ENCODE measurements at places on chromosomes 7 and 10.

DNA sequence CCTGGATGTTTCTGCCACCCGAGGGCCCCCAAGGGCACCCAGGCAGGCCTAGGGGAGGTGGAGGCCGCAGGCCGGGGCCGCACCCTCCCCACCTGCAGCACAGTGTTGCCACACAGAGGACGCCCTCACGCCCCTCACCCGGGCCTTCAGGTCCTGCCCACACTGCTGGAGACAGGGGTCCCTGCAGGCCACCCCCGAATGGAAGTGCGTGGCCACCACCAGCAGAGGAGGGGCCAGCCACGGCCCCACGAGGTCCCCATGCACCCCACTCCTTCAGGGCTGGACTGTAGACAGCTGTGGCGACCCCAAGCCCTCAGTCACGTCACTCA is 35.4 kb downstream of the ADAP1 start:
- no peak for DNase-seq

GRCh38 chr7:128217030-128217805 is 23.9 kb upstream of the LEP start:
- no peak for DNase-seq

DNA sequence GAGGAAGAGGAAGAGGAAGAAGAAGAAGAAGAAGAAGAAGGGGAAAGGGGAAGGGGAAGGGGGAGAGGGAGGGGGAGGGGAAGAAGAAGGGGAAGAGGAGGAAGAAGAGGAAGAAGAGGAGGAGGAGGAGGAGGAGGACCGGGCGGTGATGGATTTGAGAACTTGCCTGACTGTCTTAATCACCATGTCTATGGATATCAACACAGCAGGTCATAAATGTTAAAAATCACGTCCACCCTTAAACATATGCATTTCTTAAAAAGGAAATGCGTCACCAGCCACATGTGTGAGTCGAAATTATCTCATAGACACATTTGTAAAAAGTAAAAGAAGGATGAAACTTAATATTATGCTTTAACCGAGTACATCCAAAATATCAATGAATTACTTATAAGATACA is 42.1 kb upstream of the INSIG1 start:
- DNase-seq: no peak

GRCh38 chr7:99837649-99838361 is 10.0 kb downstream of the CYP3A43 start:
- no peak for DNase-seq

DNA sequence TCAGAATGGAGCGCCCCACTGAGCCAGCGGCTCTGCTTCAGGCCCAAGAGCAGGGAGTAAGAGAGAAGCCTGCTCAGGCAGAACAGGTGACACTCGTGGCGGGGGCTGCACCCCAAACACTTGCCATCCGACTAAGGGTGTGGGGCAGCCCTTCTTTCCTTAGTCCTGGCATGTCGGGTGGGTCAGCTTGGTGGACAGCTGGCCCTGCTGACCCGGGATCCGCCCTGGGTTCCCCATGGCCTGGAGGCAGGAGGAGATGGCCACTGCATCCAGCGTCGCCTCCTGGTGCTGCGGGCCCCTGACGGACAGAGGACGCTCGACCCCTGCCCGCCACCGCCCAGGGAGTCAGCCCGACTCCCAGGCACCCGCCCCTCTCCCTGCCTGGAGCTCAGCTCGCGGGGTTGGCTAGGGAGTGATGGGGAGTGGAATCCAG is 1.2 kb upstream of the PAOX start:
- DNase-seq: no peak

DNA sequence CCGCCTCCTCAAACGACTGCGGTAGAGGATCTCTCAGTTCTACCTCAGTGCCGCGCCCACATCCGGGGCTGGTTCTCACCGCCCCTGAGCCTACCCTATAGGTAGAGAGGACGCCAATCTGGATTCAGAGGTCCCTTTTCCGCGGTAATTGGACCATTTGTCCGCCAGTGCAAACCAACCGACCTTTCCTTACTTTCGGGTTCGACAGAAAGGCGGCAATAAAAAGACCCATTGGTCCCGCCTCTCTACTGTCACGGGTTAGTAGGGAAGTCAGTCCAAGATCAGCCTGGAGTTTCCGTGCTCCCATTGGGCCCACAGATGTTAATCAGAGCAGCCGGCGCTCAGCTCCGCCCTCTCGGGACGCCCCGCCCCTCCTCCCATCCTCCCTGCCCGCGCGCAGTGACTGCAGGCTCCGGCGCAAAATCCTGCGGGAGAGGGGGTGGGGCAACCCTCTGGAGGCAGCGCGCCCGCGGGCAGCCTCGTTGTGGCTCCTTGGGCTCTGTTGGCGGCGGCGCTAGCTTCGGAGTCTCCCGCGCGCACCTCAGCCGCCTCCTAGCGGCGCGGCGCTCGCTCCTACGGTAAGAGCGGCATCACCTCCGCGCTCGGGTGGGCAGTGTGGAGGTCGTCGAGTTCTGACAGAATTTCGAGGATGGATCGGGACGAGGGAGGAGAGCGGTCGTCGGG is at the start of the genes PHTF2 and TMEM60:
PHTF2 (plus strand) TSS at position 380 of the 684 bp plus-strand sequence.
TMEM60 (minus strand) TSS at position 41 of the 684 bp plus-strand sequence. CDS start 4,061 bp downstream, outside the sequence.
- DNase-seq: peak; percentile 87

- DNase-seq: peak; percentile 56
Measured at GRCh38 chr10:60446851-60447250, 57.2 kb upstream of the ANK3 start.

DNA sequence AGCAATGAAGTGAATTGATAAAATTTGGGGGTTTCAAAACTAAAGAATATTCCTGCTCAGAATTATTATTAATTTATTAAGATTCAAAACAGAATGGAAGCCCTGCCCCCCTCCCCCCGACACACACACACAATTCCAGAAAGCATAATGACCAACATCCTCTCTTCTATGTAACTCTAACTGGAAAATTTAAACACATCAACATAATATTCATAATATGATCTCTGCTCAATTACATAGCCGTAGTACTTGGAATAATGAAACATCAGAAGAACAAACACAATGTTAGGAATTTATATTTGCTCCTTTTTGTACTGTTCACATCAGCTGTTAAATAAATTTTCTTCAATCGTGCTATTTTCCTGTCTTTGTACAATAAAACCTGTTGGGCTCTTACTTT is 20.8 kb downstream of the PCLO start:
- DNase-seq: no peak

DNA sequence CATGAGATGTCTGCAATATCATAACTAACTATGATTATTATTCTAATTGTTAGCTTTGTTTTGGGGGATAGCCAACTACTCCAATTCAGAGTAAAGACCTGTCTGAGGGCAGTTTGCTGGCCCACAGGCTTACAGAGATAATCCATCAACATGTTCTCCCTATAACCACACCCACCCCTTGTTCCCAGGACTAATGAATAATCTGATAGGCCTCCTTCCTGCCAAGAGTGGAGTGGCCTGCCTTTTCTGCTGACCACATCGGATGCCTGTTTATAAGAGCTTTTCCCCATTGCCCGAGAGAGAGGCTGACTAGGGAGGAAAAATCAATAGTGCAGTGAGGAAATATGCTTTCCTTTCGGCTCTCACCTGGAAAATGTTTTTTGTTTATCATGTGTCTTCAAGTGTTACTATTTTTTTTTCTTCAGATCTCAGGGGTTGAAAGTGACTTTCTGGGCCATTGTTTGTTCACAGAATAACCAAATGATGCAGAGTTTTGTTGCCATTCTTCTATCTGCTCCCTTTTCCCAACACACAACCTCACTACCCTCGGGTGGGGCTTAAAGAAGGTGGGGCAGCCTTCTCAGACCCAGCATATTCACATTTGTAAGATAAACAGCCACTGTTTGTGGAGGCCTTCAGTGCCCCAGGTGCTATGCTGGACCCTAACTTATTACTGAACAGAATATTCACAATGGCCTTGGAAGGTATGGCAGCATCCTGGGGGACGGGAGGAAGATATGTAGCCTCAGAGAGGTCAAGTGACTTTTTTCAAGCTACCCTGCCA is 38.4 kb downstream of the PLPP4 start:
- no peak for DNase-seq

DNA sequence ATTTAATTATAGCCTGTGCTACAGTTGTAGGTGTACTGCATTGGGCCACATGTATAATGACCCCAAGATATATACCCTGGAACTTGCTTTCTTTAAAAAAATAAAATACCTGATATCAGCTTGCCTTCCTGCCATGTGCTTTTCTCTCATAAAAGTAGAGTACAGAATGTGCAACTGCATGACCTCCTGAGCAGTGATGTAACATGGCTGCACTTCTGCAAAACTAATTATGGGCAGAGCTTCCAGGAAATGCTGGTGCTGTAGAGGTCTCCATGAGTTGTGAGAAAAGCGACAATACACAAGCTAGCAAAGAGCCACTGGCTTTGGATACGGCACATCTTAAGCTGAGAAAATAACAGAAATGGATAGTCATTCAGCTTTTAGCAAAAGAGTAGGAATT is 6.5 kb upstream of the ERLIN1 start:
- no peak for DNase-seq

DNA sequence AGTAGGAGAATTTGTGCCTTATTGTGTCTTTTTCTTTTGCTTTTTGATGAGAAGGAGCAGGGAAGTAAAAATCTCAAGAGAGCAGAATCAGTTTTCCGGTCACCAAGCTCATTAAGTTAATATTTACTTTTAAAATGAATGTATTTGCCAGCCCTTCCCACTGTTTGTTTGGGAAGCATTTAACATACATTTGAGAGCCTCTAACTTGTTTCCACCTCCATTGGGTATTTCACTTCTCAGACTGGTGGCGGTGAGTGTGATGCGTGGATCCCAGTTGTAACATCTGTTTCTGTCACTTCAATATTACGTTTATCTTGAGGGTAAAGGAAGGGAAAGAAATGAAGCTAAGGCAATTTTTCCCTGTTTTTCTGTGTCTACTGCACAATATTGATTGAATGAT is 22.8 kb downstream of the CDK14 start:
- no peak for DNase-seq

DNA sequence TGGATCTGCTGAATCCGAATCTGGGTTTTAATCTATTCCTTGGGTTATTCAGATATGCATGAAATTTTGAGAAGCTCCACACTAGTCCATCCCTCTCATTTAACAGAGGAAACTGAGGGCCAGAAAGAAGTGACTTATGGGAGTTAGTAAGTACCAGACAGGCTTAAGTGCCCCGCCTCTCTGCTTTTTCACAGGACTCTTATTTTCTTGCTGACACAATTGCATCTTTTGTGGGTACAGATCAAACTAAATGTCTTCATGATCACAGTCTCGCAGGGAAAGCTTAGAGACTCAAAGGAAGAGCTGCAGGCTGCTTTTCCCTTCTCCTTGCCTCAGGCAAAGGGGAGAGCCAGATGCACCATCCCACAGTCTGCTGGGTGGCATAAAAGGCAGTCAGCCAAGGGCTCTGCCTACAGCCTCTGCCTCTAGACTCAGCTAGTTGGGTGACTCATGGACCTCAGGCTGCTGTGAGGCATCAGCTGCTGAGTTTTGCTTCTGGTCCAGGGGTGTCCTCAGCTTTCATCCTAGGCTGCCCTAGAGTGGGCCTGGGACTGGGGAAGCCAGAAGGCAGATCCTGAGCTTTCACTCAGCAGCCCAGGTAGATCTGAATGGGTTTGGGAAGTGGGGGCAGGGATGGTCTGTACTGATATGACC is 11.6 kb downstream of the GOLGA7B start:
- no peak for DNase-seq

DNA sequence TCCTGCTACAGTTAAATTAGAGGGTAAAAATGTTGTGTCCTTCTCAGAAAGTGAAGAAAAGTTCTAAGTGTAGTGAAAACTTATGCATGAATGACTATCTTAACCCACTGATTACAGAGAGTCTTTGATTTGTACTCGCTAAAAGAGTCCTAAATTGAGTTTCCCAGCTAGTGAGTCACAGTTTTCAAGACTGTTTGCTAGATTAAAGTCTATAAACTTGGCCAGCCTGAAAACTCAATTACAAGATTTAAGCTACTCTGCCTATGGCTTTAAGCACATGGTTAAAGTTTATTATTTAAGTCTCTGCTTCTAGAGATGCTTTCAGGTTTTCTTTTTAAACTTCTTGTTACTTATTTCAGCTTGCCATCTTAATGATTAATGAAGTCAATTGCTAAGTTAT is 44.4 kb downstream of the MRPS24 start:
- DNase-seq: no peak

- DNase-seq: no peak
Measured at GRCh38 chr7:1012004-1012715, 29.2 kb downstream of the CYP2W1 start.

- no peak for DNase-seq
Measured at GRCh38 chr7:47543714-47544113, 38.2 kb downstream of the TNS3 start.

GRCh38 chr10:36367362-36367761 is 725.3 kb upstream of the FZD8 start:
- no peak for DNase-seq

DNA sequence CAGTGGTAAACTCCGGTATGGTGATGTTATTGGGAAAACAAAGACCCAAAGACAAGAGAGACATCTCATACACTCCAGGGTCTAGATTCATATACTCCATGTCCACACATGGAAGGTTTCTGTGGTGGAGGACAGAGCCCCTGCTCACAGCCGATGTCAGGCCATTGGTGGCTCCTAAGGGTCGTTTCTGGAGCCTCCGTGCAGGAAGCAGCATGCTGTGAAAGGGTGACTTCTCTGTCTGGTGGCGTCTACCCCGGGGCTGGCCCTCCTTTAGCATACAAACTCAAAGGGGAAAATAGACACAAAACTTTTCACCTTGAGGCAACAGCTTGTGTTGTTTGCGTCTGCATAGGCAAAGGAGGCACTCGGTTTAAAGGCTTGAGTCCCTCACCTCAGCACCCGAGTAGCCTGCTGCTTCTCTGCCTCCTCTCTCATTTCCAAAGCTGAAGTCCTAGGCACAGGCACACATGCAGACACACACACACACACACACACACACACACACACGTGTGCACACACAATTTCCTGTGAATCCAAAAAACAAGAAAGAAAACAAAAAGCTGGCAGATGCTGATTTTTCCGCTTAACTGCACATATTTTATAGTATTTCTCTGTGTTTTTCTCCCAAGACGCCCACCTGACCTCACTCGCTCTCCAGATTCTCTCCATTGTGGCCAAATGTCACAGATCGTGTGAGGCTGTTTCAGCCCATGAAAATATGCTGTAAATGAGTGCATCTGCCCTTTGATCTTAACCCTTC is 601.4 kb upstream of the MGMT start:
- no peak for DNase-seq

- DNase-seq: no peak
Measured at GRCh38 chr10:74859546-74859945, 33.1 kb downstream of the KAT6B start.

DNA sequence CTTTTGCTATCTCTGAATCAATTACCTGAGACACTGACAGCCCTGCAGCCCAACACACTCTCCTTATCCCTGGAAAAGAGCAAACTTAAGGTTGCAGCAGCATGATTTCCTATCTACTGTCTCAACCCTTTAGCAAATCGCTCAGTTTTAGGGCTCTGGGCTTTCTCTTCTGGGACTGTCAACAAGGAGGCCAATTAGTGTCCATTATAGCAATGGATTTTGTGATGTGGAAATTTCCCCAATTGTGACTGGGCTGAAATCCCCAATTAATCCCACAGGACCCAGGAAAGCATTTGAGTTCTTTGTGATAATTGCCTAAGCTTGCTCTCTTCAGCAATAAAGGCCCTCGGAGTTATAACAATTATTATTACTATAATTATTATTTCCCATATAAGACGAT is 197.0 kb downstream of the ZNF438 start:
- no peak for DNase-seq
